ENCODE measurements at places on chromosomes 16 and 17. TPM values are rescaled to one million over a fixed set of nuclear protein-coding genes. Genes with fewer than 3 reads are reported as not detected.

DNA sequence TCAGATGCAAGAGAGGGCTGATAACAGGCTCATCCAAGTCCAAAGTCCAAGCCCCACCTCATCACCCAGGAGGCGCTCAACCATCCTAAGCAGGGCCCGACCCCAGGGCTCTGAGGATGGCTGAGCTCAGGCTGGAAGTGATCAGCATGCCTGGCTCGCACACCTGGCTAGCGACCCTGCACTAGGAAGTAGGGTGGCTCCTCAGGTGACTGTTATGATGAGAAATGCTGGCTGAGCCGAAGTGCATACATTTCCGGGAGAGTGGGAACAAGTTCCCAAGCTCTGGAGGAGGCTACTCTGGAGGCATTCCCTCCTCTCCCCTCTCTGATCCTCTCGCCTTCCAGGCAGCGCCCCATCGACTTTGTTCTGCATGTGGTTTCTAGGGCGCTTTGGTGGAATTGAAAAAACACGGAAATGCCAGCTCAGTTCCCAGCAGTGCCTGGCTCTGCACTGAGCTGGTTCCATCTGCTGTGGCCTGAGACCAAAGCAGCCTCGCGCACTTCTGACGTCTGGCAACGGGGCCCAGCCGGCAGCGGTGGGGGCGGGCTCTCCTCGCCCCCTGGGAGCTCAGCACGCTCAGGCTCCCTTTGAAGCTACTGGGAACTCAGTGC is 130.3 kb downstream of the IRF8 start:
- DNase-seq = peak; percentile 57

GRCh38 chr16:3089717-3090592 is 9.1 kb downstream of the ZSCAN10 start:
- DNase-seq = no peak

- no peak for DNase-seq
Observed at GRCh38 chr17:73069164-73069770, 23.2 kb downstream of the SLC39A11 start.

GRCh38 chr16:51508490-51509212 is 357.6 kb upstream of the SALL1 start:
- DNase-seq = peak; percentile 59

CASKIN1 gene
- under 0.01 TPM for total RNA-seq
